T-helper 1 cell (primary cell): ENCODE measurements at places on chromosomes 1 and 21.

DNA sequence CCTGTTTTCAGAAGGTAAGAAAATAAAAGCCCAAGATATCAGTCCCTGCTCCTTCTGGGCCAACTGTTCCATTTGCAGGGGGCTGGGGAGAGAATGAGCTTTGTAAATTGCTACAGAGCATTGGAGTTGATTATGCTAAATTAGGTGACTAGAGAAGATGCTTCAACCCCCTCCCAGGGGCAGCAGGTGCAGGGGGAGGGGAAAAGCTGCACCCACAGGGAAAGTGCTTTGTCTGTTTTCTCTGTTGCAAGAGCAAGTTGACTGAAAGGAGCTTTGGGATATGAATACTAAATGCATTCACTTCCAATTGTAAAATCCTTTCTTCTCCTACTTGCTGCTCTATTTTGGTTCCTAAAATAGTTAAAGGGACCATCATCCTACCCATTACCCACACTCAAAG is 16.5 kb upstream of the PIGM start:
- no peak for DNase-seq

DNA sequence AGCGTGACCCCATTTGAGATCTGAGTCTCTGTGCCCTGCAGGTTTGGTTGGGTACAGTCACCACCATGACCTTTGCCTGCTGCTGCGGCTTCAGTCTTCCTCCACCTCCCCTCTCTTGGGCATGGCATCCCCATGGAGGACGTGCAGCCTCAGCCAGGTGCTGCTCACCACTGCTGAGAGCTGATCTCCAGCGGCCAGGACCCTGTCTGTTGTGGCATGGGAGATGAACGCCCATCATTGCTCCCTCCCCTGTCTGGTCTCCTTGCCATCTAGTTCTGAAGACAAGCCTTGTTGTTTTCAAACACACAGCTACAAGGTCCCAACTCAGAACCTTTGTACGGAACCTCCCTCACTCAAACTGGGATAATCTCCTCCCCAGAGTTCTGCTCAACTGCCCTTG is 19.2 kb upstream of the PKP1 start:
- DNase-seq: no peak

DNA sequence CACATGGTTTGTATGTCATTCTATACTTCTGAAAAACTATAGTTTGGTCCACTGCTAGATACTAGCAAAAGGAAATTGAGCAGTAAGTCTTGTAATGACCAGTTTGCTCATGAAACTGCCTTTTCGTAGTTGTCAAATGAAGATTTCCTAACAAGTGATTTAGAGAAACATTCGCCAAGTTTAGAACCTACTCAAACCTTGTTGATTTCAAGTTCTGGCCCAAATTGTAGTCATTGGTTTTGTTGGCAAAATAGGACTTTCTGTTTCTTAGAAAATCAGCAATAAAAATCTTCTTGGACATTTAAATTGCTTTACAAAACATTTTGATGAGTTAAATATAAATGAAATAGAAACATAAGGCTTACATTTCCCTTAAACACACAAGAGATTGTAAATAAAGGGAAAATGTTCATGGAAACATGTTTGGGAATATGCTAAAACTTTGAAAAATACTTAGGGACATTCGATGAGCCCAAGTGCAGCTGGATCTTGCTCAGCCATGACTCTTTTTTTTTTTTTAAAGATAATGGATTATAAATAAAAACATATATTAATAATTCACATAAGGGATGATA is 178.5 kb upstream of the LYPLAL1 start:
- DNase-seq: no peak

DNA sequence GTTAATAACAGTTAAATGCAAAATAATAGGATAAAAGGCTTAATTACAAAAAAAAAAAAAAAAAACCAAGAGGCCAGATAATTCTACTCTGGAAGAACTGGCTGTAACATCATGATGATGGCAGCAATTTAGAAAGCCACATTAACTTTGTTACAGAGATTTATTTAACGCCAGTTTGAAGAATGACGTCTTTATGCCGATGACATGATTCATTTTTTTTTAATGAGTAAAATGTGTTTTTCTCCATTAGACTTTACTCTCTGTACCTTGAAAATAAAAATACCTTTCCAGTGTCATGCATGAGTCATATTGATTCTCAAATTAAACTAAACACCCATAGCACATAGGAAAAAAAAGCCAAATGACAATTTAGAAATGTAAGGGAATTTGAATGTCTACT is 226.1 kb downstream of the RGS7 start:
- no peak for DNase-seq

GRCh38 chr1:199279067-199279466 is 640.2 kb downstream of the PTPRC start:
- no peak for DNase-seq

DNA sequence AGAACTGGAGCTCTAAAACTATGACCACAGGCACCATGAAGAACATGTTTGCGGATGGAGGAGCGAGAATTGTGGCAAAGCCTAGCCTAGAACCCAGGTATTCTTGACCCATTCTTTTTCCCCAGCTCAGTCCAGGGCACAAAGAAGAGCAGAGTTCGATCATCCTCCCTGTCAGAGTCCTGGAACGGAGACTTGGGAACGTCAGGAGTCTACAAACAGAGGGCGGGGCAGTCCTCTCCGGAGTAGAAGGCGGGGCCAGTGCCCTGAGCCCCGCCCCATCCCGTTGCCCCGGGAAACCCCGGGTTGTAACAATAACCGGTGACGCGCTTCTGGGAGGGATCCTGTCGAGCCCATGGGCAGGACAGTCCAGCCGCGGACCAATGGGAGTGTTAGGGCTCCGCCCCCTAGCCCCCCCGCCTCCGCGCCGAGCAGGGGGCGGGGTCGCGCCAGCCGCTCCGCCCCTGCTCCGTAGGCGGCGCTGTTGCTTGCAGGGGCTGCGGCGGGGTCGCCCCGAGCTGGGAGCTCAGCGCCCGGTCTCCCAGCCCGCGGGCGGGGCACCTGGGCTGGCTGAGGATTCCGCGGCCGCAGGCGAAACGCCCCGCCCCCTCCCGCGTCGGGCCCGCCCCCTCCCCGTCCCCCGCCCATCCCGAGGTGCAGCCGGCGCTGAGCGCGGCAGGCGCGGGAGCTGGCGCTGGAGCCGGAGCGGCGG is at the start of gene FOXO6:
Gene FOXO6 (plus strand): TSS at position 649 of the 709 bp plus-strand sequence.
- peak; percentile 90 for DNase-seq

DNA sequence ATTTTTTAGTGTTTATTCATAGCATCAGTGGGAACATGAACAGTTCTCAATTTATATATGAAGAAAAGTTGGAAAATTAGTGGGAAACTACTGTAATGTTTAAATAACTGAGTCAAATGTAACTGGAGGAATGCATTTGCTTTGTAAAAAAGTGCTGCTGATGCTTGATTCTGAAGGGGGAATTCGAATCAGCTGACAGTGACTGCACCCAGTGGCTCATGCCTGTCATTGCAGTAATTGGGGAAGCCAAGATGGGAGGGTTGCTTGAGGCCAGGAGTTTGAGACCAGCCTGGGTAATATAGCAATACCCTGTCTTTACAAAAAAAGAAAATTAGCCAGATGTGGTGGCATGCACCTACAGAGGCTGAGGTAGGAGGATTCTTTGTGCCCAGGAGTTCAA is 398.4 kb downstream of the ZP4 start:
- DNase-seq: no peak

- DNase-seq: no peak
These were observed 74.2 kb upstream of the NEK7 start for GRCh38 chr1:198082576-198082975.

DNA sequence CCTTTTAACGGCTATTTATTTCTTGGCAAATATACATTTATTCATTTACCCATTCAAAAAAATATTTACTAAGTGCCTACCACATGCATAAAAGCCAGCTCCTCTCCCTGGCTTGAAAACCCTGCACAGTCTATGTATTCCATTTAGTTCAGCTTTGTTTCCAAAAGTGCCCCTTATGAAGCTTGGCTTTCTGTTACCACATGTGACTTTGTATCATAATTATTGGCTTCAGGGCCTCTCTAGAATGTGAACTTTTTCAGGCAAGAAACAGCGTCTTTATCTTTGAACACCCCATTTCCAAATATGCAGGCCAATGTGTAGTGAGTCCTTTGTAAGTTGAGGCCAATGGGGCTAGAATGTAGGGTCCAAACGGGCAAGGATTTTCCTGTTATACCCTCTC is 69.4 kb downstream of the CACHD1 start:
- no peak for DNase-seq

DNA sequence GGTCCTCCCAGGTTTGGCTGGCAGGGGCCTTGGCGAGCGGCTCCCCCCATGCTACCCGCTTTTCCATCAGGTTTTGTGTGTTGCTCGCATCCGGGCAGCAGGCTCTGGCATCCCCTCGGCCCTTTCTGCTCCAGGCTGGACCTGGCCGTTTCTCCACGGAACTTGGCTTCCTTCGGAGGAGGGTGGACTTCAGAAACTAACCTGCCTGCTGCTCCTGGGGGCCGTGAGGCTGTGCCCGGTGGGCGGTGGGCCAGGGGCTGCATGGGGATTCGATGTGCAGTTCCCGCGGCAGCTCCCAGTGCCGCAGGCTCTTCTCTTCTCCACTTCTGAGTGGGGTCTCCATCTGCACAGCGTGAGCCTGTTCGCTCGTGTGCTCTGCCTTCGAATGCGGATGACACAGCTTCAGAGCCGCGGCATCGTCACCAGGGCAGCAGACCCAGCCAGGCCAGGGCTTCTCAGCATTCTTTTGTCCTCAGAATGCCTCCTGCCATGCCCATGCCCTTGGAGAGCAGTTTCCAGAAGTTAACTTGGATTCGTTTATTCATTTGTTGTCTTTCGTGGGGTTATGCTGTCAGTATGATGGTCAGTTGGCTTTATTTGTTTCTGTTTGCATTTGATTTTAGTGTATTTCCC is 36.4 kb downstream of the PRKCZ start:
- DNase-seq: no peak

- DNase-seq: no peak
These were observed 150.8 kb downstream of the PEX14 start for GRCh38 chr1:10625554-10625953.
